ENCODE measurements at places on chromosomes 3 and 15.

- DNase-seq: no peak
These were observed 997 bp downstream of the FYCO1 start for GRCh38 chr3:45994419-45995235.

DNA sequence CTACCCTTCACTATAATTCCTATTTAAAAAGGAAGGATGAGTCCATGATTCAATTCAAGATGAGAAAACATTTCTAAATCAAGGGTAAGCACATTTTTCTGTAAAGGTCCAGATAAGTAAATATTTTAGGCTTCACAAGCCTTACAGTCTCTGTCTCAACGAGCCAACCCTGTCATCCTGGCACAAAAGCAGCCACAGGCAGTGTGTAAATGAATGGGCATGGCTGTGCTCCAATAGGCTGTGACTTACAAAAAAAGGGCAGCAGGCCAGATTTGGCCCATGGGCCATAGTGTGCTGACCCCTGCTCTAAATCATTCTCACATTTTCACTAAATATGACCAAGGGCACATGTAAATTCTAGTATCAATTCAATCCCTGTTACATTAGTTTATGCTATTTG, 200.4 kb downstream of the WNT5A start:
- DNase-seq: no peak

- no peak for DNase-seq
These were observed 161.6 kb downstream of the MAGI1 start for GRCh38 chr3:65877160-65877559.

DNA sequence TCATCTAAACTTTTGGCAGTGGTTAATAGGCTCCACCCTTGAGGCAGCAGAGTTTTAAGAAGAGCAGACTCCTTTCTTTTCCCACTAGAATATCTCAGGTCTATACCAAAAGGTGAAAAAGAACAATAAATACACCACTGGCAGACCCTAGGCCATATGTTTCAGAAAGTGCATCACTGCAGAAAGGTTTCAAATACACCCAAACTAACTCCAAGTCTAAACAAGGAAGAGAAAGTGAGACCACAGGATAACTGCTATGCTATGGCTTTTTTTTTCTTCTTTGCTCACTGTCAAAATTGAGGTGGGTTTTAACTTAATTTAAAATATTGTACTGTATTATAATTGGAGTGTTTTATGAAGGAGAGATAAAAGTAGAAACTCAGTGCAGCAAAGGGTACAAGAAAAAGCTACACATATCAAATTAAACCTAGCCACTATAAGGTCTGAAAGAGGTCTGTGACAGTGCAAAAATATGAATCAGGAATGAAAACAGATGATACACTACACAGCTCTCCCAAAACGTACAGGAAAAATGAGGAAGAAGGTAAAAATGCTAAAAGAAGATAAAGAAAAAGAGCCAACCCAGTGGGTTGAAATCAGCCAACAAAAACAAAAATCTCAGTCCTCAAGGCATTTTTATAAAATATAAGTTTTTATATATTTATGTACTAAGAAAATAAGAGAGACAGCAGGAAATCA, 8.4 kb downstream of the SNX4 start:
- DNase-seq: no peak

GRCh38 chr3:64239841-64240240, 14.6 kb upstream of the PRICKLE2 start:
- no peak for DNase-seq

- DNase-seq: peak; percentile 2
These were observed 562 bp downstream of the NEO1 start for GRCh38 chr15:73052653-73053397.

DNA sequence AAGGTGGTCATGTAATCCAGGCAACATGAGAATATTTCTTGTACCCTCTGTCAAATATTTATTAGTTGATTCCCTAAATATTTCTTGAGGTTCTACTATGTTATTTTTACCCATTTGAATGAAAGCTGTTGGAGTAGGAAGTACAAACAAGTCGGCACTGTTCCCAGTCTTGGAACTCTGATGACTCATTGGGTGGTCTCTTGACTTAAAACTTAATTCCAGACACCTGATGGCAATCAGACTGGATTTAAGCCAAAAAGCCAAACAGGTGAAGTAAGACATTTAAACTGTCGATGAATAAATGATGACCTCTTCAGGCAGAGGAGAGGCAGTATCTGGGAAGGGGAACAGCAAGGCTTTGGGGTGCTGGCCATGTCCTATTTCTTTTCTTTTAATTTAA, 22.8 kb downstream of the C2CD4A start:
- DNase-seq: no peak

DNA sequence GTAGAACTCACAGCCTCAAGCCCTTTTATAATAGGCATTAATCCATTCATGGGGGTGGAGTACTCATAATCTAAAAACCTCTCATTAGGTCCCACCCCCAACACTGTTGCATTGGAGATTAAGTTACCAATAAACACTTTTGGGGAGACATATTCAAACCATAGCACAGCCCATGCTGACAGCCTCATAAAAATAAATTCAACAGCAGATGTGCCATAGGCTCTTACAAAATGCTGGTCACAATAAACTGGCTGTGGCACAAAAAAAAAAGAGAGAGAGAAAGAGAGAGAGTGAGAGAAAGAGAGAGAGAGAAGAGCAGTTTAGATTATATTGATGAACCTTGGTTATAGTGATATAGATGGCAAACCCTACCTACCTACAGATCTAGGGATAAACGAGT, 1000.9 kb downstream of the TUSC7 start:
- DNase-seq: no peak

- DNase-seq: no peak
These were observed 7.3 kb upstream of the ISG20 start for GRCh38 chr15:88631464-88632028.

- no peak for DNase-seq
These were observed 224.4 kb upstream of the STRIT1 start for GRCh38 chr3:155517903-155518302.

DNA sequence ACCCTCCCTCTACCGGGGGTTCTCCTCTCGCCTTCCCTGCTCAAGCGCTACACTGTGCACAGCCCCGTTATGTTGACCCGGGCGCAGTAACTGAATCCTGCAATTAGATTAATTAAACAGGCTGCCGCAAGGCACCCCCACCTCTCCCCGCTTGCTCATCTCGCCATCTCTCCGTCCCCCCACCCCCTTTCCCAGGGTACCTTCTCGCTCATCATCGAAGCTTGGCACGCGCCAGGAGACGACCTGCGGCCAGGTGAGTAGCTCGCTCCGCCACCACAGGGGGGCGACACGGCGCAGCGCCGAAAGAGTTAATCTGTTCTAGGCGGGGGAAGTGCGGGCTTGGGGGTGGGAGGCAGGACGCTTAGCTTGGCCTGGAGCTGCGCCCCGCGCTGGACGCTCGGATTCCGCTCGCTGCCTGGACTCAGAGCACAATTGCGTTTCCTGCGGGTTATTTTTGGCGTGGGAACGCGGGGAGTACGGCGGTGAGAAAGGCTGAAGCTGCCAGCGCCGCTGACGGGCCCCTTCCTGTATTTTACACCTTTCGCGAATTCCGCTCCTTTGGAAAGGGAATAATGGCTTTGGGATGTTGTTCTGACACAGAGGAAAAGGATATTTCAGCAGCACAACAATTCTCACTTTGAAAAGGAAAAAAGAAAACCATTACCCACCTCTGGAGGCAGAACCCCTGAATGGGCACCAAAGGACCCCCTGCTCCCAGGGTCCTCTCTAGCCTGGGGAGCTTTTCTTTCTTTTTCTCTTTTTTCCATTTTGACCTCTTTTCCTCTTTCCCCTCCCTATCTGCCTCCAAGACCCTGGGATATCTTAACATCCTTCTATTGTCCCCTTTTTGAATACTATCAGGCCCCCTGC, 1.5 kb downstream of the DLL4 start:
- no peak for DNase-seq

DNA sequence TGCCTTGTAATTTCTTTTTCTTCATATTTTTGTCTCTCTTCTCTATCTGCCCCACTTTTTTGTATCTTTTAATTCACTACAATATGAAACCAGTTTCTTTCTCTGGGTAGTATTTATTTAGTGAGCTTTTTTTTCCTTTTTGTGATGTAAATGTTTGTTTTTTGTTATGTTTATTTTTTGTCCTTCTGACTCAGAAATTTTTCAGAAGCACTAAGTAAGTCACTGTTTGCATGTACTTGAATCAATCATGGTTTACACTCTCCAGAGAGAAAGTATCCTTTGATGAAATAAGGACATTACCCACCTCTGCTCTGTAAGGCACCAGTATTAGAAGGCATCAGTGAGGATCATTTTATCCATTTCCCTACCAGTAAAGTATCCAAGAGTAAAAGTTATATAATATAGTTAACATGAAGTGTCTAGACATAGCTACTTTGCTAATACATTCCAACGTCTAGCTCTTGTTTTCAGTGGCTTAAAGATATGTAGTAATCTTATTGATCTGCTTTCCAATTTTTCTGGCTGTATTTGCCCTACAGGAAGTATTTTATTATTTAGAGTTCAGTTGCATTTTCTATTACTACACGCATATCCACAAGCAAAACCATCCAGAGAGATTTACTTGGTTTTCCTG, 25.4 kb downstream of the FILIP1L start:
- no peak for DNase-seq

DNA sequence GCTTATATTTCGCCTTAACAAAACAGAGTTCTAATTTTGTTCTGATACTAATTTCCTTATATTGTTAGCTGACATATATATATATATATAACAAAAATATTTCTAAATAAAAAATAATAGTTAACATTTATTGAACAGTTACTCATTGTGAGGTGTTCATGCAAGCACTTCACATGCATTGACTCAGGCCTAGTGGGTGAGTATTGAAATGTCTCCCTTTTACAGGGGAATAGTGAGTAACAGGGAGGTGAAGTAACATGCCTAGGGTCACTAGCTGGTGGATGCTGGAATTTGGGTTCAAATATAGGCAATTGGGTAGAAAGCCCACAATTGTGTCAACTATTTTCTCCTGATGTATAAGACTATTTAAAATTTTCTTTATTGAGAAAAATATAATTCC, 102.6 kb upstream of the ZPLD1 start:
- DNase-seq: no peak

GRCh38 chr3:197222937-197223370, 75.5 kb downstream of the DLG1 start:
- DNase-seq: no peak

DNA sequence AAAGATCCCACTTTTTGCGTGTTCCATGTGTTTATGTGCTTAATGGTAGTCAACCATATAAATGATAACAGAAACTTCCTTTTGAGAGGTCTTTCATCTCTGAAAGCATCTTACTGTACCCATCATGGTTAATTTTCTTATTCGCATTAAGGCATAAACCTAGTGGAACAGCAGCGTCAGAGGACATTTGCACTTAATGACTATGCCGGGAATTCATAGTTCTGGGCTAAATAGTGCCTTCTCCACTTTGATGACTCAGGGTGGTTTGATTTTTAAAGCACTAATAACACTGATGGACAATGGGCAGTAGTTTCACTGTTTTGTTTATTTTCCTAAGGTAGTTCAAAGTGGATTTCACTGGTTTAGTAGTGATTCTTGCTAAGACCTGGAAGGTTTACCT, 455.3 kb downstream of the DIPK2A start:
- DNase-seq: no peak

- DNase-seq: peak; percentile 46
These were observed at the start of gene IGSF11 for GRCh38 chr3:119034256-119035013. IGSF11 (minus strand) TSS chr3:119034846; CDS start chr3:119034582, 264 bp downstream.

DNA sequence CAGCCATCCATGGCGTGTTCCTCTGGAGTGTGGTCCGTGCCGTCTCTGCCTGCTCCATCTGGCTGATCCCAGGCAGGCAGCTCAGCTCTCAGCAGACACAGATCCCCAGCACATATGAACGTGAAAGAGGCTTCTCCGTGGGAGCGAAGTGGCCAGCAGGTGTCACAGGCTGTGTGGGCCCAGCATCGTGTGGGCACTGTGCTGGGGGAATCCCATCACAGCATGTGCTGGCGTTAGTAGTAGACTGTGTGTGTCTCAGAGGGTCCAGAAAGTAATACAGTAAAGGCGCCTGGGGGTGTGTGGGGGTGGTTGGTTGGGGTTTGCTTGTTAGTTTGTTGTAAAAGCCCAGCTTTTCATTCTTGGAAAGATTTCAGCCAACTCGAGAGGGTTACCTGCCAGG, 147.6 kb downstream of the IGF1R start:
- DNase-seq: no peak

- no peak for DNase-seq
These were observed 21.2 kb downstream of the ZDHHC23 start for GRCh38 chr3:113968986-113969385.

GRCh38 chr15:63994073-63994600, 52.1 kb downstream of the DAPK2 start:
- no peak for DNase-seq

DNA sequence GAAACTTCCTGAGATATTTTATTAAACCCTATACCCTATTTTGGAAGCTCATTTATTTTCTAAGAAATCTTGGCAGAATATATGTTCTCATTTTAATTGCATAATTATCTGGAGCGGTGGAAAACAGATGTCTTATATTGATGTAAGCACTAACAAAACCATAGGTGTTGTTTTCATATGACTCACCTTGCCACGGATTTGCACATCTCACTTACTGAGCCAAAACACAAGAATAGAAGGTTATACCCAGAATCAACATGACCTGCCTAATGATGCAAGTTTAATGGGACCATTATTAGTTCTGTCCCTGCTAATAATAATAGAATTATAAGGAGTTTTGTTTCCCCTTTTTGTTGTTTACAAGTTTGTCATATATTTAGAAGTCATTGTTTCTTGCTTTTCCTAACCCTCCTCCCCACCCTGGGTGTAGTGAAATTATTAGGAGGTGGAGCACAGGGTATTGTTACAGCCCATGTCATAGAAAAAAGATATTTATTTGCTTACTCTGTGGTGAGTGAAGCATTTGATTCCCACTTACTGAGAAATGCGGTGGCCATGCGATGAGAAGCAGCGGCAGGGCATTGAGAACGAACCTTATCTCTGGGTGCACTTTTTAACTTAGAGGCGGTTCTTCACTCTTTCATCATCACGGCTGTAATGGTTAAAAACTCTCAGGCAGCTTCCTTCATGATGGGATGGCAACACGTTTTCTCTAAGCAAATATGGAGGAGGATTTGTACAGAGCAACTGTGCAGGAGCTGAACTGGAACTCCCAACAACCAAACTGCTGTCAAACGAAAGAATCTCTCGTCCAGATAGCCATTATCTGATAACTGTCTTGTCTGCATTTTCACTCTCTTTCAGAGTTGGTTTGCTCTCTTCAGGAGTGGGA, 521 bp downstream of the IL5RA start:
- no peak for DNase-seq

DNA sequence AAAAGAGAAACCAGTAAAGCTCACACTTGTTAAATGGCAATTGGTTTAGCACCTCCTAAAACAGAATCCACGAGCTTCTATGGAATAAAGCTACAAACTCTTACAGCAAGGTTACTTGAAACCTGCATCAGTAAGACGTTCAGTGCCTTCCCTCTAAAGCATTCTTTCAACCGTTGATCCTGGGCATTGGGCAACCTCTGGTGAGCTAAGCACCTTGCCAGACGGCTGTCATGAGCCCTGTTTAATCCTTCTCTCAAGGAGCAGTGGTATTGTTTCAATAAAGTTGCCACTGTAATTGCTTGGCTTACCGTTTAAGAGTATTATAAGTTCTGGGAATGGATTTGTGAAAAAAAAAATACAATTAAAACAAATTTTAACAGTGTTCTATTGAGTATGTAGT, 75.0 kb downstream of the COL8A1 start:
- no peak for DNase-seq

GRCh38 chr3:159761848-159762635, 226.6 kb upstream of the IL12A start:
- no peak for DNase-seq

Data from stimulated activated CD8-positive, alpha-beta memory T cell treated with anti-CD3 and anti-CD28 coated beads, Interleukin-15, amount 100 ng/mL, for 24 hours (primary cell).